ENCODE measurements at places on chromosomes 13 and 19. TPM values are rescaled to one million over a fixed set of nuclear protein-coding genes. Genes with fewer than 3 reads are reported as not detected.

GJB6 gene
- not detected for total RNA-seq

GRCh38 chr13:34654203-34654602 lies 287.9 kb upstream of the NBEA start:
- H3K36me3 ChIP-seq, result no peaks in the 10 kb centered on the region
- no peak overlapping the region for H3K4me3 ChIP-seq
- H3K27ac ChIP-seq, result peak overlapping the region; percentile 66
- DNase-seq, result no peak
- no peaks in the 10 kb centered on the region for H3K27me3 ChIP-seq

DNA sequence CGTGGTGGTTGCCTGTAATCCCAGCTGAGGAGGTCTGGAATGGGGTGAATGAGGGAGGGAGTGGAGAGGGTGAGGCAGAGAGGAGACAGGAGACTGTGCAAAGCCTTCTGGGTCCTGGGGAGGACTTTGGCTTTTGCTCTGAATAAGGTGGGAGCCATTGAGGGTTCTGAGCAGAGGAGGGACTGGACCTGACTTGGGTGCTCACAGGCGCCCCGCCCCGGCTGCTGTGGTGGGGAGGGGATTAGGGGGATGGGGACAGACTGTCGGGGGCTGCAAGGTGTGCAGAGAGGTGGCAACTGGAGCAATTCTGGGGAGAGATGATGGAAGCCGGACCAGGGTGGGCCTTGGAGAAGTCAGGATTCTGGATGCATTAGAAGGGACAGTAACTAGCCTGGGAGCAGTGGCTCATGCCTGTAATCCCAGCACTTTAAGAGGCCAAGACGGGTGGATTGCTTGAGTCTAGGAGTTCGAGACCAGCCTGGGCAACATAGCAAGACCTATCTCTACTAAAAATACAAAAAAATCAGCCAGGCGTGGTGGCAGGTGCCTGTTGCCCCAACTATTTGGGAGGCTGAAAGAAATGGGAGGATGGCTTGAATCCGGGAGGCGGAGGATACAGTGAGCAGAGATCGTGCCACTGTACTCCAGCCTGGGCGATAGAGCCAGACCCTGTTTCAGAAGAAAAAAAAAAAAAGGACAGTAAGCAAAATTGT lies 16.1 kb upstream of the NANOS3 start:
- DNase-seq, result no peak
- H3K4me3 ChIP-seq, result peak overlapping the region; percentile 63
- H3K4me1 ChIP-seq, result peaks cover 36% of the 10 kb centered on the region
- peak overlapping the region; percentile 97 for H3K27ac ChIP-seq
- no peaks in the 10 kb centered on the region for H3K36me3 ChIP-seq

DNA sequence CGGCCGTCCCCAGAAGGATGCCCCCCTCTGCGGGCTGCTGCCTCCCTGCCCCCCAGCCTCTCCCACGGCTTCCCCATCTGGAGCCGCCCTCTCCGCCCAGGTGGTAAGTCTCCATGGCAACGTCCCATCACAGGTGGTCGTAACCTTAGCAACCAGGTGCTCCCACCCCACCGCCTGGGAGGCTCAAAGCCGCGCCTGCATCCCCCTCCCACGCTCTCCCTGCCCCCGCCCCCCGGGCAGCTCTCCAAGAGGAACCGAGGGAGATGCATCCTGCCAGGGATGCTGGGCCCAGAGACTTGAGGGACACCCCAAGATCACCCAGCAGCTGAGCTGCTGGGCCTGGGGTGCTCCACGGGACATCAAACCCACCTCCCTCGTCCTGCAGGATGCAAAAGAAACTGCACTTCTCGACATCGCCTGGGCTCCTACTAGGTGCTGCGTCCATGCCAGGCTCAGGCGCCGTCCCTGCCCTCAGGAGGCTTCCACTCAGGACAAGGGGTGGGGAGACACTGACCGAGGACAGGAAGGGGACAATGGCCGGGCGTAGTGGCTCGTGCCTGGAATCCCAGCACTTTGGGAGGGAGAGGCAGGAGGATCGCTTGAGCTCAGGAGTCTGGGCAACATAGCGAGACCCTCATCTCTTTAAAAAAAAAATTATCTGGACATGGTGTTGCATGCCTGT lies 5.0 kb upstream of the LINGO3 start:
- DNase-seq, result no peak
- no peak overlapping the region for H3K27ac ChIP-seq
- H3K36me3 ChIP-seq, result no peaks in the 10 kb centered on the region
- peaks cover 62% of the 10 kb centered on the region for H3K27me3 ChIP-seq
- no peak overlapping the region for H3K4me3 ChIP-seq

DNA sequence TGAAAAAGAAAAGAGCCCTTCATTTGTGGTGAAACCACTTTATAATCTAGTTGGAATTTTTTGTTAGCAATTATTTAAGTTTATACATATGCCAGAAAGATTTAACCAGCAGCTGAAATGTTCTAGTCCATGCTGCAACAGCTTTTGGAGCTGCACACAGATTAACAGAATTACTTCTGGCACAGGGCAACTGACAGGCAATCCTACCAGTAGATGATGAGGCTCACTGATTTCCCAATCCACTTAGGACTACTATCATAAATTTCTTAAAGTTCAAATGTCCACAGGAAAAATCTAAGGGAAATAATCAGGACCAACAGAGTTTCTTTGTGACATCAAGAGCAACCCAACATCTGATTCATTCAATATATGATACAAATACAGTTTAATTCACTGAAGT lies 78.8 kb downstream of the CRYL1 start:
- peak overlapping the region; percentile 75 for H3K27ac ChIP-seq
- no peaks in the 10 kb centered on the region for H3K27me3 ChIP-seq
- no peak overlapping the region for H3K4me3 ChIP-seq
- no peaks in the 10 kb centered on the region for H3K36me3 ChIP-seq
- no peak for DNase-seq

ZNF813 gene
- total RNA-seq, result 1.8 TPM

- H3K27ac ChIP-seq, result no peak overlapping the region
- no peaks in the 10 kb centered on the region for H3K36me3 ChIP-seq
- peaks cover 71% of the 10 kb centered on the region for H3K27me3 ChIP-seq
- no peak for DNase-seq
- no peaks in the 10 kb centered on the region for H3K4me1 ChIP-seq
Measured at GRCh38 chr19:8655340-8655709, 24.9 kb downstream of the NFILZ start.

DNA sequence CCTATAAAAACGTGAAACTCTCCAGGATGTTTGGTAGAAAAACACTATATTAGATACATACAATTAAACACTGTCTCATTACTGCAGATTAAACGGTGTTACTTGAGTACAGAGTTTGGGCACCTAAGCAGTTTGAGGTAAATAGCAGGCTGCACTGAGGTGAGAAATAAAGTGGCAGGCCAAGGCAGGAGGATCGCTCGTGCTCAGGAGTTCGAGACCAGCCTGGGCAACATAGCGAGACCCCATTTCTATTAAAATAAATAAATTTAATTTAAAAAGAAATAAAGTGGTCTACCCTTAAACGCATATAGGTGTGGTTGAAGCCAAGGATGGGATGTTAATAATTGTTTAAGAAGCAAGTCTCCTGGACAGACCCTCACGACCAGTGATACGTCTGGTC lies 1.2 kb downstream of the PSPC1 start:
- H3K36me3 ChIP-seq, result no peaks in the 10 kb centered on the region
- no peak for DNase-seq
- no peaks in the 10 kb centered on the region for H3K27me3 ChIP-seq
- H3K27ac ChIP-seq, result peak overlapping the region; percentile 96
- peaks cover 21% of the 10 kb centered on the region for H3K4me1 ChIP-seq
- peak overlapping the region; percentile 96 for H3K4me3 ChIP-seq

DNA sequence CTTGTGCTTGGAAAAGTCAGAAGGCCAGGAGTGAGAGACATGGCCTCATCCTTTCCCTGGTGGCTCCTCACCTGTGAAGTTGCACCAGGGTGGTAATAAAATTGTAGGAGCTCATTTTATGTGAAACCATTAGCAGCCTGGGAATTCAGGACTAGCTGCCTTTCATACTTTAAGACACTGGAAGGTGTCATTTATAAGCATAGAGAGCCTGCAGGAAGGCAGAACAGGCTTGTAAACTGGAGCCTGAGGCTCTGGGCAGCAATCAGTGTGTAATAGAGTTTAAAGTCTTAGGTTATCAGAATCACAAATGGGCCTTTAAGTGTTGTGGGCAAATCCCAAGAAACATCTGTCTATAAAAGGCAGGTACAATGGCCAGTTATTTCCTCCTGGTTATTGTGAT lies 127.2 kb downstream of the TM9SF2 start:
- no peak overlapping the region for H3K4me3 ChIP-seq
- no peak for DNase-seq
- no peak overlapping the region for H3K27ac ChIP-seq
- H3K4me1 ChIP-seq, result peaks cover 42% of the 10 kb centered on the region
- no peaks in the 10 kb centered on the region for H3K27me3 ChIP-seq

DNA sequence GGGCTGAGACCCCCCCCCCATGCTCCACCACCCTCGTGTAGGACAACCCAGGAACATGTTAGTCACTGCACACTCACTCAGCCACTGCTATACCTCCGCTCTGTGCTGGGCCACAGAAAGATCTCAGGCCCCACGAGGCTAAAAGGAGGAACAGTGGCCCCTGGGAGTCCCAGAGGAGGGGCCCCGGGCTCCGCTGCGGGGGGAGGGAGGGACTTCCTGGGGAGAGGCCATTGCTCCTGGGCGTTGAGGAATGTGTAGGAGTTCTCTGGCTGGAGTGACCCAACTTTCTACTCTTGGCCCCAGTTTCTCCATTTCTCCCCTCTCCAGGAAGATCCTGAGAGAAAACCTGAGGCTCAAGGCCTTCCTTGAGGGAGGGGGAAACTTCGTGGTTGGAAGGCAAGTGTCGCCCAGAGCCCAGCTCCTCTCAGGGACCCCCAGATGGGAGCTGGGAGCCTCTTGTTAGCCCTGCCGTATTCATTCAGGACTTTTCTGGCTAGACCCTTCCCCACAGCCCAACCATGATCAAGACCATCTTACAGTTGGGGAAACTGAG lies 13.6 kb downstream of the ONECUT3 start:
- no peaks in the 10 kb centered on the region for H3K36me3 ChIP-seq
- H3K27me3 ChIP-seq, result peaks cover 100% of the 10 kb centered on the region
- H3K27ac ChIP-seq, result no peak overlapping the region

THSD1 gene
- total RNA-seq, result 4.2 TPM

DNA sequence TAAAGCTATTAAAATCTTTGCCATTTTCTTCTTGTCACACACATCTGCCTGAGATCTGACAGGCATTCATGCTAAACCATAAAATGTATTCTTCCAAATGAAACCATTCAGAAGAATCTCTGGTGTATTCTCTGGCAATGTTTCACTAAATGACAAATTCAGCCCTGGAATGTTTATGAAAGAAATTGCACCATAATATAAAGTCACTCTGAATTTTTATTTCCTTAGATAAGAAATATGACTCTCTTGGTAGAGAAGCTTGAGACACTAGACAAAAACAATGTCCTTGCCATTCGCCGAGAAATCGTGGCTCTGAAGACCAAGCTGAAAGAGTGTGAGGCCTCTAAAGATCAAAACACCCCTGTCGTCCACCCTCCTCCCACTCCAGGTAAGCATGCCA lies 14.3 kb downstream of the OLFM4 start:
- H3K4me1 ChIP-seq, result no peaks in the 10 kb centered on the region
- peak overlapping the region; percentile 49 for H3K4me3 ChIP-seq
- peaks cover 3% of the 10 kb centered on the region for H3K27me3 ChIP-seq
- peak overlapping the region; percentile 44 for H3K27ac ChIP-seq

DNA sequence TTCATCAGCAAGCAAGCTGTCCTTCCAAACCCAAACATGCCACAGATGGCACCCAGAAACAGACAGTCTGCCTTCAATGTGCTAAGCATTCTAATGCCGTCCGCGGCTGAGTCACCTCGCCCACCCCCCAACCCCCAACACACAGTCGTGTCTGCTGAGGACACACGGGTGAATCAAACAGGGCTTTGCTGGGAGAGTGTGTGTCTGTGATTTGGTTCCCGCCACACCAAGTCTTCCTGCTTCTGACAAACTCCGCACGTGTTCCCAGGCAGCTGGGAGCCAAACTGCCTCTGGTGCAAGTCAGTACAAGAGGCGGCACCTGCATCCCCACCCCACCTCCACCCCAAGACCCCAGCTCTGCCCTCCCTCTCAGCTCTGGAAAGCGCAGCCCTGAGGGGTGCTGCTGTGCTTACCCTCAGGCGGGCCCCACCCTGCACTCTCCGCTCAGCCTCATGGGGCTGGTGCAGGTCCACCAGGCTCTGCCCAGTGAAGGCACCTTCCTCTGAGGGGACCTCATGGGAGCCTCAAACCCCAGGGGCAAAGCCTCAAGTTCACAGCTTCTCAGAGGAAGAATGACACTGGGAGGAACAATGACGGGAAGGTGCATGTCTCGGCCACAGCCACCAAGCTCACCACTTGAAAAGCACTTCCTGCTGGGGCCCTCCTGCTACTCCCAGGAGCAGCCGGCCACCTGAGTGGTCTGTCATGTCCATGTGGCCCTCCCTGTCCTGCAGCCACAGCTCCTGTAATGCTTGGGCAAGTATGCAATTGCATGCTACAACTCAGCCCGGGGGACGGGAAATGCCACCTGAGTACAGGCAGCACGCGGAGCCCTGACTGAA lies 15.0 kb upstream of the SLC35E1 start:
- H3K4me1 ChIP-seq, result peaks cover 99% of the 10 kb centered on the region
- H3K36me3 ChIP-seq, result no peaks in the 10 kb centered on the region
- H3K27me3 ChIP-seq, result no peaks in the 10 kb centered on the region
- peak overlapping the region; percentile 77 for H3K27ac ChIP-seq

- H3K27me3 ChIP-seq, result no peaks in the 10 kb centered on the region
- DNase-seq, result no peak
- no peaks in the 10 kb centered on the region for H3K4me1 ChIP-seq
- H3K4me3 ChIP-seq, result no peak overlapping the region
Measured at GRCh38 chr13:82467626-82468025, 1414.6 kb downstream of the SLITRK1 start.

STOML3 gene
- total RNA-seq, result not detected

- H3K36me3 ChIP-seq, result no peaks in the 10 kb centered on the region
- H3K27ac ChIP-seq, result no peak overlapping the region
- peak; percentile 34 for DNase-seq
- H3K4me3 ChIP-seq, result no peak overlapping the region
Measured at GRCh38 chr13:78420814-78421213, 182.5 kb downstream of the POU4F1 start.

DNA sequence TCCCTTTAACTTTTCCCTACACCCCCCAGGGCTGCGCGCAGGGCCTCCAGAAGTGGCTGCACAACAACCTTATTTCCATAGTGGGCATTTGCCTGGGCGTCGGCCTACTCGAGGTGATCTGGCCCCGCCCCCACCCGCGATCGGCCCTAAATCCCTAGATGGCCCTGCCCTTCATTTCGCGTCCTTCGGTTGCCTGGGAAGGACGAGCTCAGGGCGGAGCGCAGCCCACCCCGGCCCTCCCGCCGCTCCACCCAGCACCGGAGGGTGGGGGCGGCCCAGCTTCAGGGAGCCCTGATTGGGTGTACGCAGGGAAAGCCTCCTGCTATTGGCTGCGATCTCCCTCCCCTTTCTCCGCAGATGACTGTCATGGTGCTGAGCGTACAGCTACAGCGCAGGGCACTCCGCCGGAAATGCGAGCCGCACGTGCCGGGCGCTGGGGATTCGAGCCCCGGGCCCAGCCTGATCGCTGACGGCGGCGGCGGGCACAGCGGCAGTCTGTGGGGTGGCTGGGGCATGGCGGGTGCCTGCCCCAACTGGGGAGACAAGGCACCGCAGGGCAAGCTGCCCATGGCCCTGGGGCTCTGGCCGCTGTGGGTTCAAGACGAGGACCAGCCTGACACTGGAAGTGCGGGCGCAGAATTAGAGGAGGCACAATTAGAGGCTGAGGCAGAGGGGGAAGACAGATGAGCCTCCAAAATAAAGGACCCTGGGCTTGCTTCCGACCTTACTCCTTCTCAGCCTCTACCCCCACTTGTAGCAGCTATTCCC lies 4.3 kb downstream of the CD37 start:
- peaks cover 37% of the 10 kb centered on the region for H3K36me3 ChIP-seq
- no peaks in the 10 kb centered on the region for H3K27me3 ChIP-seq
- H3K27ac ChIP-seq, result peak overlapping the region; percentile 88
- H3K4me3 ChIP-seq, result peak overlapping the region; percentile 62

PSG2 gene
- not detected for total RNA-seq

All from left ventricle myocardium inferior (tissue), 1 donor.